ENCODE measurements at places on chromosomes 7 and 10.

DNA sequence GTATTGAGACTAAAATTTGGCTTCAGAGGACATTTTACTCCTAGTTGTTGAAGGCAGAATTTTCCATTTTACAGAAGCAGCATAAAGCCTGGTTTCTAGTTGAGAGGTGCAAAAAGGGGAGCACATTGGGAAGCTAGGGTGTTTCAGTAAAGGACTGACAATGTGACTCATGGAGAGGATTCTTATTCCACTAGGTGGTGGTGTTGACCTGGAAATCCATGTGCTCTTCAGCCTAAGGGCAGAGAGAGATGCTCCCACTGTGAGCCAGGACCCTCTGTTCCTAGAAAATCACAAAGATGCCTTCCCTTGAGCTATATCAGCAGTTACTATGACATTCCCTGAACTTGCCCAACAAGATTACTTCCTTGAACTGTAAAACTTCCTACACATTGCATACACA lies 687.8 kb downstream of the IPMK start:
- no peak for DNase-seq

GRCh38 chr7:158270106-158270775 lies 317.4 kb downstream of the PTPRN2 start:
- DNase-seq = no peak

- no peak for DNase-seq
Measured at GRCh38 chr7:12322284-12322902, 81.3 kb downstream of the VWDE start.

GRCh38 chr10:120437541-120437940 lies 19.5 kb upstream of the PLPP4 start:
- no peak for DNase-seq

- DNase-seq = peak; percentile 9
Measured at GRCh38 chr10:113612154-113612553, 51.7 kb downstream of the NRAP start.

DNA sequence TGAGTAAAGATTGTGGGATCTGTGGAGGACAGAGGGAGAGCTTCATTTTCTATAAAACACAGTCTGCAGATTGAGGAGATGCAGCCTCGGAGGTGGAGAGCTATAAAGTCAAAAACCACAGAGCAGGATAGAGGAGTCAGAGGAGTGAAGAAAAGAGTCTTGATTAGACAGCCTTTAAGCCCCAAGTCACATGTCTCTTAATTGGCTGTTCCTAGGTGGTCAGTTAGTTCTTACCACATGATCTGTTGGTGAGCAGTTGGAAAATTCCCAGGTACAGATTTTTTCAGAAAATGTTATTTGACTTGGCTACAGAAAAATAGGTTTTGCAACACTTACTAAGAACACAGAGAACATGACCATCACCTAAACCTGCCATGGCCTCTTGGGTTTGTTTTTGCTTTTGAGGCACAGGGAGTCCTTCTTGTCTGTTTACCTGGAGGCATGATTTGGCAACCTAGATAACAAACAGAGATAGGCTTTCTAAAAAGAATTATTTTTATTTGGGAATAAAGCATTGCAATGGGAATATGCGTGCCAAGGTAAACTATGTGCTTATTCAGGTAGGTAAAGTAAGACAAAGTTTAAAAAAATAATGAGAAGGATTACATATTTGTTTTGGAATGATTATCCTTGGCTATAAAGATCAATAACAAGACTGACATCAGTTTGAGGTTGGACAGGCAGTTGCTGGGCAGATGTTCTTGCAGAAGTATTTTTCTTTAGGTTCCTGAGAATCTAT lies 604 bp upstream of the CYP3A43 start:
- no peak for DNase-seq

GRCh38 chr7:14219125-14219524 lies 229.7 kb upstream of the ETV1 start:
- DNase-seq = no peak

- no peak for DNase-seq
Measured at GRCh38 chr7:13042605-13043236, 355.3 kb downstream of the ARL4A start.

- DNase-seq = no peak
Measured at GRCh38 chr10:78338717-78339116, 305.1 kb downstream of the RPS24 start.

- DNase-seq = peak; percentile 32
Measured at GRCh38 chr10:63819753-63820329, 298.6 kb downstream of the REEP3 start.

GRCh38 chr10:32189400-32190084 lies 133.3 kb upstream of the KIF5B start:
- DNase-seq = no peak

- no peak for DNase-seq
Measured at GRCh38 chr7:106747804-106748203, 86.8 kb upstream of the CCDC71L start.
